ENCODE measurements at places on chromosomes 3 and 15. TPM values are rescaled to one million over a fixed set of nuclear protein-coding genes. Genes with fewer than 3 reads are reported as not detected.

Gene SLC6A11
- total RNA-seq = not detected

Gene SMCO1
- total RNA-seq = not detected

Gene CERS3
- total RNA-seq = not detected

Gene NOX5
- under 0.01 TPM for total RNA-seq

Gene IL5RA
- total RNA-seq = not detected

Gene SLC28A2
- not detected for total RNA-seq

Gene HCLS1
- total RNA-seq = 20.2 TPM

Gene B2M
- total RNA-seq = 2,829 TPM

Gene ESYT3
- not detected for total RNA-seq

Gene XYLB
- total RNA-seq = 2.1 TPM

Gene LYZL4
- total RNA-seq = not detected

Gene LRRC31
- not detected for total RNA-seq

Gene CPA3
- not detected for total RNA-seq

Gene CYP19A1
- 0.11 TPM for total RNA-seq

Gene TP63
- not detected for total RNA-seq

Gene NR1I2
- not detected for total RNA-seq

Gene IL17RD
- total RNA-seq = 1.0 TPM

Gene MOBP
- not detected for total RNA-seq

Gene TUSC7
- total RNA-seq = not detected

Gene TMOD2
- total RNA-seq = 41.9 TPM

Gene AGBL1
- not detected for total RNA-seq

Gene SLC28A1
- not detected for total RNA-seq

Gene DAPK2
- 4.7 TPM for total RNA-seq

Gene NSUN3
- total RNA-seq = 20.9 TPM

Gene COL6A5
- not detected for total RNA-seq

Gene B3GNT5
- 39.0 TPM for total RNA-seq

Gene IGF2BP2
- 33.2 TPM for total RNA-seq

Gene CLPX
- total RNA-seq = 40.1 TPM

Gene AADACL2
- total RNA-seq = not detected

Gene CCR9
- total RNA-seq = not detected

Gene CCR3
- total RNA-seq = not detected

Gene ROPN1
- not detected for total RNA-seq

Gene MUC4
- total RNA-seq = not detected

Gene ALDH1A2
- 25.0 TPM for total RNA-seq

Gene DENND4A
- 20.2 TPM for total RNA-seq

Gene PRR20G
- not detected for total RNA-seq

Gene TMC3
- total RNA-seq = not detected

Gene DYNLT2B
- total RNA-seq = 7.7 TPM

Gene NRG4
- total RNA-seq = not detected

Gene ACTC1
- total RNA-seq = not detected

Gene KNG1
- not detected for total RNA-seq

Gene C15orf40
- 21.1 TPM for total RNA-seq

Gene AMIGO3
- total RNA-seq = not detected

Gene CHRNA5
- 3.6 TPM for total RNA-seq

Gene CSPG4
- total RNA-seq = 1.4 TPM

Gene BUB1B
- 4.6 TPM for total RNA-seq

Gene PAQR9
- total RNA-seq = not detected

Gene SPTBN5
- total RNA-seq = 1.0 TPM

Gene MYL3
- 0.09 TPM for total RNA-seq

Gene CCR8
- not detected for total RNA-seq

Gene SLC24A5
- total RNA-seq = not detected
